ENCODE measurements at places on chromosomes 2 and 18.

GRCh38 chr2:73985308-73986084 is 786 bp downstream of the TET3 start:
- DNase-seq, result peak; percentile 86

GRCh38 chr2:24354957-24355356 is 5.4 kb downstream of the ITSN2 start:
- DNase-seq, result no peak

DNA sequence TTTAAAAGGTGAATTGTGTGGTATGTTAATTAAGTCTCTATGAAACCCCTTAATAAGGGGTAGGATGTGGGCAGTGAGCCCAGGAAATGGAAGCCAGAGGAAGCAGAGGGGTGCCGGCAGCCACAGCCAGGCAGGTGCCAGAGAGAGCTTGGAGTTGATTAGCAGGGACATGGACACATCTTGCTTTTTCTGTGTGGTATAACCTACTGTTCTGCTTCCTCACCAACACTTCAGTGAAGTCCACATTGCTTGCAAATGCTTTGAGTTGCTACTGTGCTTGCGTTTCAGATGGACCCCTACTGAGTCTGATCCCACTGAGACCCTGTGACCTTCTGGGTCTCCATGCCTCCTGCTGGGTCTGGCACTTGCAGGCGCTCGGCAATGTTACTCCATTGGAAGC is 30.3 kb upstream of the ARHGEF4 start:
- DNase-seq, result no peak

DNA sequence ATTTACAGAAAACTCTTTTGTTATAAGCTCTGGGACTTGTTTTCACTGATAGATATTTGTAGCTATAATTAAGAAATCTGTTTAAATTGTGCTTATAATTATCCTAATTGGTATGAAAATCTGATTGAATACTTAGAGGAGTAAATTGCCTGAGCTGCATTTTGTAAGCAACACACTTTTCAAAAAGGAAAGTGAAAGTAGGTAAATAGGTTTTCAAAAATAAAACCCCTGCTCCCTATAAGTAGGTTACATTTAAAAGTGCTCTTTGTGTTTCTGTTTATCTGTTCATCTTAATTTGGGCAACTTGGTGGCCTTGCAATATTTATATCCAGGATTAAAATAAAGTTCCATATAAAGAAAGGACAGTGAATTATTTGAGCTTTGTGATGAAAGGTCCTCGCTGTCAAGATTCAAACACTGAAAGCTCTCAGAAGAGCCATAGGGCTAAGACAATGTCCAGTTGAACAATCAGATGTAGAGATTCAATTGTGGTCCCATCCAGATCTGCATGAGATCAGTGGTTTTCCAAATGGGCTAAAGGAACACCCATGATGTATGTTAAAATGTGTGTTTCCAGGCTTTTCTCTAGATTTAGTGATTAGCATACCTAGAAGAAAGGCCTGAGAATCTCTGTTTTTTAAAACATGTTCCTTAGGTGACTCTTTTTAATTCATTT is 371.6 kb downstream of the RPRM start:
- DNase-seq, result no peak

DNA sequence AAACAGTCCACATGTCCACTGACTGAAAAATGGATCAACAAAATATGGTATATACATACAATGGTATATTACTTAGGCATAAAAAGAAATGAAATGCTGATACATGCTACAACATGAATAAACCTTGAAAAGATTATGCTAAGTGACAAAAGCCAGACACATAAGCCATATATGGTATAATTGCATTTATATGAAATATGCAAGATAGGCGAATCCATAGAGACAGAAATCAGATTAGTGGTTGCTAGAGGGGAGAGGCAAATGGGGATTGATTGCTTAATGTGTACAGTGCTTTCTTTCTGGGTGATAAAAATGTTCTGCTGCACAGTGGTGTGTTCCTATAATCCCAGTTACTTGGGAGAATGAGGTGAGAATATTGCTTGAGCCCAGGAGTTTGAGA is 171.0 kb downstream of the CYP26B1 start:
- DNase-seq, result no peak

DNA sequence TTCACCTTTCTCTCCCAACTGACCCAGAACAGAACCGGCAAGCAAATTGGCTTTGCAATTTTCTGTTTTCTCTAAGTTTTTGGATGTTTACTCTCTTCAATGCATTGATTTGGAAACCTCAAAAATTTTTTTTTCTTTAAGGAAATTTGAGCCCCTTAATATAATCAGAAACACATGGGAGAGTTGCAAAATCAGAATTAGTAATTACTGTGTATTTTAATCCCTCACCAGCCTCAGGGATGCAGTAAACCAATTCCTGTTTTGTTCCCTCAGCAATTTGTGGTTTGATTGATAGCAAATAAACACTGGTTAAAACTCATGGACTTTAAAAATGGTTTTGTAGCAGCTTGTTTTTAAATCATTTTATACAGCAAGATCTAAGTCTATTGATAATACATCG is 281.5 kb downstream of the NEDD4L start:
- DNase-seq, result no peak

DNA sequence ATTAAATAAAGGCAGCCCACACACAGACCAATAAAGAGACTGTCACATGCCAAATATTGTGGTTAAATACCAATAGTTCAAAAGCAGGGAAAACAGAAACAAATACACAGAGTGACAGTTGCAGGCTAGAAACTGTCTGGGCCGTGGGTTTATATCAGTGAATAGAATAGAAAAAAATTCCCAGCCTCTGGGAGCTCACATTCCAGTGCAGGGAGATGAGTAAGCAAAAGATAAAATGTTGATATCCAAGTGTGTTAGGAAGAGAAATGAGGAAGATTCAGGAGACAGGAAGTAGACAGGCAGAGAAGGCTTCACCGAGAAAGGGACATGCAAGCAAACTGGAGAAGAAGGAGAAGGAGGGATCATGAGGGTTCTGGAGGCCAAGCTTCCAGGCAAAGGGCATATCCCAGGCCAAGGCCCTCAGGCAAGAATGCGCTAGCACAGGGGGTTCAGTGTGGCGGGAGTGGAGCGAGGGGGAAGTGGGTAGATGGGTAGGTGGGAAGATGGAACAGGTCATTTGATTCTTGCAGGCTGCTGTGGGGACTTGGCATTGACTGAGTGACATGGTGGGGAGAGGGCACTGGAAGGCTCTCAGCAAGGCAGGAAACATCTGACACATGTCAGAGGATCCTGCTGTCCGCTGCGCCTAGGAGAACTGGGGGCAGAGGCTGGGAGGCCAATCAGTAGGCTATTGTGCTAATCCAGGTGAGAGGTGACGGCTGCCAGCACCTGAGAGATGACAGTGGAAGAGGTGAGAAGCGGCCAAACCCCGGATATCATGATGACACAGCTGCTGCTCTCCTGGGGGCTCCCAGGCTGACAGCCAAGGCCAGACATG is 89.2 kb downstream of the ZBTB7C start:
- no peak for DNase-seq

DNA sequence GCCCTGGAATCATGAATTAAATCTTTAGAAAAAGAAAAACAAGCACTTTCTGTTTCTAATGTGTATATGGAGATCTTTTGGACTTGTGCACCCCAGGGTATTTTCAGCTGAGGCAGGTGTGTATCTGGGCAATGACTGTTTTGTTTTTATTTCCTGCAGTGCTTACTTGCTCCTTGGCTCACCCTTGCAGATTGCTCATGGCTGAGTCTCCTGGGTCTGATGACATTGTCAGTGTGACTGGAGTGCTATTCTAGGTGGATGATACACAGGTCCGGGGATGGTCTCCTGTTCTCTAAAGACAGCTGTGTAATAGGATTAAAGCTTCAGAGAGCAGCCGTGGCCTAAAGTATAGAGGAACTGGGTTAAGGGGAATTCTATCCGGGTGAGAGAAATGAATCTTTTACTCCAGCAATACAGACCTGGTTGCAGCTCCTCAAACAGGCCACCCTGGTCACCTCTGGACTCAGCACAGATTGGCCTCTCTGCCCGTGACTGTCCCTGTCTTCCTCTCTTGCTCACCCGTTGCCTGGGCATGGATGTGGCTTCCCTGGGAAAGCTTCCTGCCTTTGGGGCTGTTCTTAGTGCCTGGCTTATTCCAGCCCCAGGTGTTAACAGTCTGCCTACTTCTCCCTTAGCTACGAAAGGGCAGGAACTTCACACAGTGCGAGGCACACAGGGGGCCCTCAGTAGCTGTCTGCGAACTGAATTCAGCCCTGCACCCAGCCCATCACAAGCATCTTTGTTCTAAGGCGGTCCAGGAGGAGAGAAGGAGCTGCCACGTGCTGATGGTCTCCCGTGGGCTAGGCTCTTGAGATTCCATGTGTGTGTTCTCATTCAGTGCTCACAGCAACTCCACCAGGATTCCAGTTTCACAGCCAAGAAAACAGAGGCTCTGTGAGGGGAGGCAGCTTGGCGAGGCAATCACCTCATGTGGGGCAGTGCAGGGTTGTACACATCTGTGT is 84.3 kb downstream of the ACOXL start:
- no peak for DNase-seq

DNA sequence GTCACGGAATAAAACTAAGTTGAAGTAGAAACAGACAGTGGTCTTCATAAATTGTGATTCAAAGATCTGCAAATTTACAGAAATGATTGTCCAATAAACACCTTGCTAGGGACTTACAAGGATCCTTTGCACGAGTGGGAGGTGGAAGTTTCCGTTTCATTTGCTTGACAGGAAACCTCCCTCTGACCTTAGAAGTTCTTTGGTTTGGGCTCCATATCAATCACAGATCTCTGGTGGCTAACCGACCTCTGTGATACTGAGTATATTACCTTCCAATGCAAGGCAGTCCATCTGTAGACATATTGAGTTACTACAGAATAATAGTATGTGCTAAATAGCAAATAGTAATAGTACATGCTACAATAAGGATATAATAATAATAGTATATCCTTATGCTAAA is 33.7 kb upstream of the RNF152 start:
- no peak for DNase-seq

GRCh38 chr2:86044614-86045013 is 61.1 kb downstream of the POLR1A start:
- no peak for DNase-seq

GRCh38 chr2:199979832-199980628 is 24.6 kb downstream of the MAIP1 start:
- DNase-seq, result peak; percentile 70

GRCh38 chr2:172372436-172372835 is 55.0 kb upstream of the ITGA6 start:
- no peak for DNase-seq

- no peak for DNase-seq
These were observed 56.7 kb upstream of the RAB6C start for GRCh38 chr2:129922571-129923264.

DNA sequence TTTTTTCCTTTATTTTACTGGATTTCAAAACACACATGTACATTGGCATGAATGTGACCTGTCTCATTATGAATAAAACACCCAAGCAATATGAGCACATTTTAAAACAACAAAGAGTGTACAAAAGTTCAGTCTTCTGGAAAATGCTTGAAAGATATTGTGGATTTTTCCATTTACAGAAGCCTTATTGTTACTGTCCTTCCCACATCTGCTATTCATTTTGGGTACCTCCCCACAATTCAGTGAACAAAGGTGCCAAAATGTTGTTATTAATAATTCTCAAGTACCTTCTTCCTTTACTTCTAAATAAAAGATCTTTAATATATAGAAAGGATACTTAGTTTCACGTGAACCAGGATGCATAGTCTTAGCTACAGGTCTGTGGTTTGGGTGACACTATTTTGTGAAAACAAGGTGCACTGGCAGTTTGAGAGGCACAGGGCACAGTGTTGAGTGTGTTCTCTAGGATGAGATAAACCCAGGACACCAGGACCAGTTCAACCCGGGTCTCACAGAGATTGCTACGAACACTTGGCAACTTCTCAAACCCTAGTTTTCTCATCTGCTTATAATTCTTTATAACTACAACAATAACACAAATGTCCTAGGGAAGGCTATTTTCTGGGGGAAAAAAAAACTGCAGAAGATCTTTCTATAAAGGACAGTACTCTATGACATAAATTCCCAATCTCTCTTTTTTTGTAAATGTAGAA is 84.5 kb upstream of the GALNT5 start:
- no peak for DNase-seq

GRCh38 chr2:56981554-56981953 is 797.8 kb downstream of the CCDC85A start:
- no peak for DNase-seq

GRCh38 chr18:48663931-48664847 is 125.4 kb downstream of the CTIF start:
- peak; percentile 92 for DNase-seq

DNA sequence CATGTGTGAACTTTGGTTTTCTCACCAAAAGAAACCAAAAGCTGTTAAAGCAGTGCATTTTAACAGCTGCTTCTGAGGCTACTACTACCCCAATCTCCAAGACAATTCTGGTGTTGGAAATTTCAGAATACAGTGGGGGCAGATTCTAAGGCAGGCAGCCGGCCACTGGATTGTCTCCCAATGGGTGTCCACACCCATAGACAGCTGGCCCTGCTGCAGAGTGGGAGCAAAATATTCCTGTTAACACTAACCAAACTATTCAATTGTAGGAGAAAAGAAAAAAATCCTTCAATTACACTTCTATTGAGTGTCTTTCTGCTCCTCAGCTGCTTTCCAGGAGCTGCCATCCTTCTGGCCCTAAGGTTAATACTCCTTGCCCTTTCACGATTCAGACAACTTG is 223.7 kb downstream of the ALK start:
- DNase-seq, result no peak

- DNase-seq, result no peak
These were observed 206.8 kb upstream of the HDAC4 start for GRCh38 chr2:239607517-239608191.

DNA sequence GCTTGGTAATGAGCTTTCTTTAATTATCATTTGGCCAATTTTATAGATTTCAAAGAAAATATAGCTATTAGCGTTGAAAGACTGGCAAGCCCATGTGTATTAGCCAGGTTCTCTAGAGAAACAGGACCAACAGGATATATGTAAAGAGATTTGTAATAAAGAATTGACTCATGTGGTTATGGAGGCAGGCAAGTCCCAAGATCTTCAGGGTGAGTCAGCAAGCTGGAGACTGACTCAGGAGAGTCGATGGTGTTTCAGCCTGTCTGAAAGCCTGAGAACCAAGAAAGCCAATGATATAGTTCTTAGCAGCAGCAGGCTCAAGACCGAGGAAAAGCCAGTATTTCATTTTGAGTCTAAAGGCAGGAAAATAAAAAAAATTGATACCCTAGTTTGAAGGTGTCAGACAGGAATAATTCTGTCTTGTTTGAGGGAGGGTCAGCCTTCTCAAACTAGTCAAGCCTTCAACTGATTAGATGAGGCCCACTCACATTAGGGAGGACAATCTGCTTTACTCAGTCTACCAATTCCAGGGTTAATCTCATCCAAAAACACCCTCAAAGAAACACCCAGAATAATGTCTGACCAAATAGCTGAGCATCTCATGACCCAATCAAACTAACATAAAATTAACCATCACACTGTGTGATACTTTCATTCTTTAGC is 78.3 kb upstream of the CRIM1 start:
- DNase-seq, result no peak

DNA sequence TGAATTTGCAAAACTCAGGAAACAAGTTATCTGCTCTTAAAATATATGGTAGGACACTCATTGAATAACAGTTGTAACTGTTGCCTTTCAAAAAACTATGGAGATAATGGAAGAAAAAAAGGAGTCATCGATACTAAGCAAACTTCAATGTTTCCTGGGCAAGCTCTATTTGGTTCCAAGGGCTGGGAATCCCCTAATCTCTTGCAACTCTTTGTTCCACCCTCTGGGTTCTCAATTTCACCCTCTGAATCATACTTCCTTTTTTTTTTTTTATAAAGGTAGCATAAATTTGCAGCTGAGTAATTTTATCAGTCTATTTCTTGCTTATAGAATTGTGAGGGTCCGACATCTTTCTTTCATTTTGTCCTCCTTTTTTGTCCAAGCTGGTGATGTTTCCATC is 36.7 kb downstream of the SLC9A4 start:
- no peak for DNase-seq

- peak; percentile 73 for DNase-seq
These were observed 32.9 kb upstream of the EHBP1 start for GRCh38 chr2:62672601-62673000.

Measured in iPS-NIHi11 (cell line).